ENCODE measurements at places on chromosomes 2 and 18. TPM values are rescaled to one million over a fixed set of nuclear protein-coding genes. Genes with fewer than 3 reads are reported as not detected.

DNA sequence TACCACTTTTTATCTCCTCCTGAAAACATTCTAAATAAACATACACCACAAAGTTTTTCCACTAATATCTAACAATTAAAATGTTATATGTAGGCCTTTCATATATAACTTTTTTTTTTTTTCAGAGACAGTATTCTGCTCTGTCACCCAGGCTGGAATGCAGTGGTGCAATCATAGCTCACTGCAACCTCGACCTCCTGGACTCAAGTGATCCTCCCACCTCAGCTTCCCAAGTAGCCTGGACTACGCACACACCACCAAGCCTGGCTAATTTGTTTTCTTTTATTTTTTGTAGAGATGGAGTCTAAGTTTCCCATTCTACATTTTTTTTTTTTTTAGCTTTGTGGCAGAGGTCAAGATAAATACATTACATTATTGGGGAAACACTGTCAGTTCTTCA lies 1612.6 kb upstream of the NXPH2 start:
- no peak for DNase-seq

DNA sequence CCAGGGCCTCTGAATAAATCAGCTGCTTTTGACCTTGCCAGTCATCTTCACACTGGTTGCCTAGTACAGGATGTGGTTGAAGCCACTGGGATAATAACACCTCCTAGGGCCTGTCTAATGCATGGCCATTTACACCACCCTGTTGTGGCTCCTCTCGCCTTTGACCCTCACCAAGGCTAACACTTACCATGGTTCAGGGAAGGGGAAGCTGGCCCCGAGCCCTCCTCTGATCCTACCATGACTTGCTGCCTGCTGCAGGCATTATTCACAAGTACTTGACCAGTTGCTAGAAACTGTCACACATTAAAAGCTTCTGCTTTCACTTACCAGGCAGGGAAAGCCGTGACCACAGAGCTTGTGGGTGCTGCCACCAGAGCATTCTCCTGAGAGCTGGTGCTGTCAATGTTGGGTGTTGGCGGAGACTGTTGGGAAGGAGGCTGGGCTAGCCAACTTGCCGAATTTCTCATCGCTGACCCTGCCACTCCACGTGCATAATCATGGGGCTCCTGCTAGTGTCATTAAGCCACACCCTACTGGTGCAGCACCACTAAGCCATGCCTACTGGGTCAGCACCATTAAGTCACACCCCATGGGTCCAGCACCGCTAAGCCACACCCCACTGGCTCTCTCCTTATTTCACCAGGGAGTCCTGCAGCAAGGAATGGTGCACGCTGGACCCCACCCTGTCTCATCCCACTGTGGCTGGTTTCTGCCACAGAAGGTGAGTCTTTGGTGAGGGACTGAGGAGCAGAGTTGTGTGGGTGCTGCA lies 47.0 kb upstream of the TTC39C start:
- no peak for DNase-seq

DNA sequence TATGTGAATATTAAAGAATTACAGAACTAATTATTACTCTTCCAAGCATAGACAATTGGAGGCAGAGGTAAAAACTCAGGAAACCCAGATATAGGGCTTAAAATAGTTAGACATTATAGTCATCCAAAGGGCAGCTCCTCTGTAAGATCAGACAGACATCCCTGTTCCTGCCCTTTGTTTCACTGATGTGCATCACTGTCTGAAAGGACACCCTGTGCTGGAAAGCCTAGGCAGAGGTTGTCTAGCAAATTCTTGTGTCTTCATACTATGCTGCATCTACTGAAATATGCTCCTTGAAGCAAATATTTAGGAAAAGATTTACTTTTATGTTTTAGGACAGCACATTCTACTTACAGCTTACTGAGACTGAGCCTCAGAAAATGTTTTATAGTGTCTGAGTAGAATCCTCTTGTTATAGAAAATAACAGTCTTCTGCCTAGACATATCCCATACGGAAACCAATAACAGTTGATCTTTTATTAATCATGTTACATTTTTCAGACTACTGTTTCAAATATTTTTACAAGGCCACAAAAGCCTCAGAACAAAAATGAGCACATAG lies 977.3 kb upstream of the CDH2 start:
- no peak for DNase-seq

The ERBB4 gene
- 17.8 TPM for total RNA-seq

DNA sequence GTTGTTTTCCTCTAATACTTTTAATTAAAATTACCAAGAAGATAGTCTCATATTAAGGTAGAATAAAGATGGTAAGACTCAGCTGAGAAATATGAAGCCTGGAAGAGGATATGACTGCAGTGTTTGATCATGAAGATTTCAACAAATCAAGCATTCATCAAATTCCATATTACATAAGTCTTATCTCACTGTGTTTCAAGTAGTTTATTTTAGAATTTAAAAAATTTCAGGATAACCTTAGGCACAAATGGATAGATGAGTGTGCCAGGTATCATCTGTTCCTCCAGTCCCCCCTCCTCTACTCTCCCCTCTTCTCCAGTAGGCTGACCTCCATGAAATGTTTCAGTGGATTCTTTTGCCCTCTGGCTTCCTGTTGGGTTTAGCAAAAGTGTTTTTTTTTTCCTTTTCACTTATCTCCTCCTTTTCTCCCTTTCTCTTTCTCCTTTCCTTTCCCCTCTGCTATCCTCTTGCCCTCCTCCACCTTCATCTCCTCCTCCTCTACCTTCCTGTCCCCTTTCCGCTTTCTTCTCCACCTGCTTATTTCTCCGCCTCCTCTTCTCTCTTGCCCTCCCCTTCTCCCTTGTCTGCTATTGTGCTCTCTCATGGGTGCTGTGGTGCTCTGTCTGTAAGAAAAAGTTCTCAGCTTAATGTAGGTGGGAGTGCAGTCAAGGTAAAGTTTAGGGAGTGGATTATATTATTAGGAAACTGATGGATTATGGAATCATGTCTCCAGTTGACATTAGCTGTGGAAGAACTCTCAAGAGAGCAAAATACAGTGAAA lies 72.8 kb downstream of the ABI2 start:
- DNase-seq: no peak

DNA sequence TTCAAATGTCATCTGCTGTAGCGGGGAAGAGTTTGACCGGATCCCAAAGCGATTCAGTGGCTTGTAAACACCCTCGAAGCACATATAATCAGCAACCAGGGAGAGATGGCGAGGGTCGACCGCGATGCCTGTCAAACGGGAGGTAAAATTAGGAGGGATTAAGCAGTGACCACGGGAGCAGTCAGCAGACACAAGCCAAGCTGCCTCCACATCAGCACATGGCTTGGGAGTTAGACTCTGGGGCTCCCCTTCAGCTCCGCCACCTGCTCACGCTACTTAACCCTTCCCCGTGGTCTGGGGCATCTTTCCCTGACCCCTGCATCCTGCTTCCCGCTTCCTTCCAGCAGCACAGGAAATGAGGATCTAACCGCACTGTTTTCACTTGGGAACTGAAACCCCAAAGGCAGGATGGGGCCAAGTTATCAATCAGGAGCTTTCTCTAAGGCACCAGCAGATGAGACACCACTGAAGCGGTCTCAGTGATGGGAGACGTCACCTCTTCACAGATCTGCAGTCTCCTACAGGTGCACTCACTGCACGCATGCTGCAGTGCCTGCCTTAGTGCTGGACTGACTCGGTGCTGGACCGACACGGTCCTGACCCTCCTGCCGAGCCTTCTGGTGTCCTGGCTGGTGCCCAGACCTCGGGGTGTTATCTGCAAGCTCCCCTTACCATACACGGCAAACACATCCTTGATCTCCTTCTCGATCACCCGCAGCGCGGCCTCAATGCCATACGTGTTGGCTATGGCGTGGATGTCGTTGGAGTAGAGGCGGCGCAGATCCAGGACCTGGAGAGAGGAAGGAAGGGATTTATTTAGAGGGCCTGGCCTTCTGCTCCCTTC lies 77.5 kb downstream of the POLR1A start:
- no peak for DNase-seq

The UGT1A7 gene
- 1.3 TPM for total RNA-seq

- DNase-seq: no peak
Measured at GRCh38 chr18:67318651-67319050, 197.9 kb downstream of the DSEL start.

DNA sequence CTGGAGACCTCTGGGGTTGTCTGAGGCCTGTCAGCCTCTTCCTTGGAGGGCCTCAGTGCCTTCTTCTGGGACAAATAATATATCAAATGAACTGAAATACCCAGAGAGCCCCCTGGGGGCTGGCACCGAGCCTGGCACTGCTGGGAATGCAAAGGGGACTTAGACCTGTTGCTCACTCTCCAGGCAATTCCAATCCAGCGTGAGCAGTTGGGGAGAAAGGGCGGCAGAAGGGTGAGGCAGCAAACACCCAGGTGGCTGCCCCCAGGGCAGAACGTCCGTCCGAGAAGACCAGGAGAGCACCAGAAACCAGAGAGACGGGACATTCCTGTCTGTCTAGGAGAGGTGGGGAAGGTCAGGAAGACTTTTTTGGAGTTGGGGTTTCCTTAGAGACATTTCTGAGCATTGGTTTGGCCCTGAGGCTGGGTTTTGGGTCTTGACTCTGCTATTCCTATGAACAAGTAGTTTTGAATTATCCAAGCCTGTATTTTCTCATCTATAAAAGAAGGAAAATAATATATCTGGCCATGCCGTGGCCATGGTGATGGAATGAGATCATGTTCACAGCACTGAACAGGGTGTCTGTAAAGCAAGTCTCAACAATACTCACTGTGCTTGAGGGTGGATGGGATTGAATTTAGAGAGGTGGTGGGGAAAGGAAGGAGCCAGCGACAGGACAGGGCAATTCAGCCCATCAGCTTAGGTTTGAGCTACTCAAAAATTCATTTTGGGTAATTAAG lies 44.3 kb upstream of the ZBTB7C start:
- DNase-seq: peak; percentile 60

GRCh38 chr2:231720987-231721966 lies 13.0 kb downstream of the PTMA start:
- no peak for DNase-seq

- peak; percentile 20 for DNase-seq
Measured at GRCh38 chr18:77249569-77250500, at the start of gene GALR1. Gene GALR1, plus strand, starts transcription at chr18:77249848. Its CDS starts 701 bp downstream, at chr18:77250549.

DNA sequence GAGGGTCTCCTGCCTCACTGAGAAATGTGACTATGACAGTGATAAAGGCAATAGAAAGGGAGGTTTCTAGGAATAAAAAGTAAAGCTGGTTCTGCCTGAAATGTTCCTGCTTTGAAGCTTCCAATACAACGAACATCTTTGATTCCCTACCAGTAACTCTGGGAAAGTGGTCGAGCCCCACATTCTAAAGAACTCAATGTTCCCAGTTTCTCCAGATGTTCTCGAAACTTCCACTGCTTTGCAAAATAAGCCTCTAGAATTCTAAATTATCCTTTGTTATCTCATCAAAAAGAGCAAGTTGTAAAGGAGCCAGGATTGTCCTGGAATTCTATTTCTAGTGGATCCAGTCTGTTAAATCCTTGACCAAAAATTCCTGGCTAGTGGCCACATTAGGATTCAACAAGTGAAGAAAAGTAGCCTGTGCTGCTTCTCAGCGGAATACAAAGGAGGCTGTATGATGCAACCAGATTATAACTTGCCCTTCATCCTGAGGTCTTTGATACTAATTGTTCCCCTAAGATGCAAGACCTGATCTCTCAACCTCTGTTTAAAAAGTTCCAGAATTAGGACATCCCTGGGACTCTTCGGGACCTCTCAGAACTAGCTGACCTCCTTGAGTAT lies 8.4 kb downstream of the SCN7A start:
- DNase-seq: peak; percentile 59

GRCh38 chr2:216942465-216942864 lies 82.6 kb upstream of the TNP1 start:
- DNase-seq: no peak

DNA sequence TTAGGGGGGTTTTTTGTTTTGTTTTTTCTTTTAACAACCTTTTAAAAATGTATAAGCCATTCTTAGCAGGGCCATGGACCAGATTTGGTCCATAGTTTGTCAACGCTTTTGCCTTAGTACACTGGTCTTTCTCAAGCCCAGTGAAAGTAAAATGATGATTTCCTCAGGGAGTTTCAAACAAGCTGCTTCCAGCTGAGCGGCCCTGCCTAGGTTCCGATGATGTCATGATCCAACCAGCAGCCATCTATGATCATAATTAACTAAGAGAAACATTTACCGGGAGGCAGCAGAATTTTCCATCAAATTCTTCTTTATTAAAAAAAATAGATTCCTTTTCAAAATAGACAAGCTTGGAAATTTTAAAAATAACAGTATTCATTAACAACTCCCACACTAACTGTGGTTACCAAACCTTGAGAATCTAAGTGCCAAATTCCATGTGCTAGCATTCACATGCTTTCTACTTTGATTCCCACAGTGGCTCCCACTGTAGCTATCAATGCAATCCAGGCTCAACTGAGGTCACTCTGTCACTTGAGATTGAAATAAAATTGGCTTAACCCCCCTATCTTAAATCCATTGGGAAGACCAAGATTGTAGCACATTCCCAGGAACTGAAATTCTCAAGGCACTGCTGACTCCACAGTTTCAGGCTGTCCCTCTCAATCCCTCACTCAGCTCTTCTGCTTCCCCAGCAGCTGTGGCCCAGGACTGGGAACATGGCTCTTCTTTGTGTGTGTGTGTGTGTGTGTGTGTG lies 148.9 kb downstream of the RNF152 start:
- DNase-seq: peak; percentile 74

The C2orf66 gene
- not detected for total RNA-seq

The RTP5 gene
- total RNA-seq: not detected

The VWA3B gene
- total RNA-seq: 0.10 TPM
